Muscle of arm (tissue), 14 donors: ENCODE measurements at places on chromosomes 6 and 20.

DNA sequence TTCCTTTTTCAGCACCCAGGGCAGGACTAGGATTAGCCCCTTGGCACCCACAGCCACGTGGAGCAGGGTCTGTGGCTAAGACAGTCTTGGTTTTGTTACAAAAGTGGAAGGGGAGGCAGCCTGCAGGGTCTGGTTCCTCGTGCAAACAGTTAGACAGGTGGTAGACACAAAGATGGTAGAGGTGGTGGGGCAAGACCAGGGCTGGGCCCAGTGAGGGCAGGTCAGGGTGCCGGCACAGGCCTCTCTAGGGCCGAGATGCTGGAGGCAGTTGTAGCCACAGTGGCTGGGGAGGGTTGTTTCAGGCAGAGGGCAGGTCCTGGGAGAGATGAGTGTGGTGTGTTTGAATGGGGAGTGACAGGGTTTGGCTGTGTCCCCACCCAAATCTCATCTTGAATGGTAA, 161.6 kb downstream of the SMOC2 start:
- DNase-seq = no peak

- no peak for DNase-seq
These were observed 691.5 kb upstream of the MAP3K7 start for GRCh38 chr6:91278416-91278815.

GRCh38 chr6:75422024-75422639, 71.5 kb downstream of the FILIP1 start:
- no peak for DNase-seq

- no peak for DNase-seq
These were observed 6.0 kb upstream of the ARMC12 start for GRCh38 chr6:35730745-35731413.

DNA sequence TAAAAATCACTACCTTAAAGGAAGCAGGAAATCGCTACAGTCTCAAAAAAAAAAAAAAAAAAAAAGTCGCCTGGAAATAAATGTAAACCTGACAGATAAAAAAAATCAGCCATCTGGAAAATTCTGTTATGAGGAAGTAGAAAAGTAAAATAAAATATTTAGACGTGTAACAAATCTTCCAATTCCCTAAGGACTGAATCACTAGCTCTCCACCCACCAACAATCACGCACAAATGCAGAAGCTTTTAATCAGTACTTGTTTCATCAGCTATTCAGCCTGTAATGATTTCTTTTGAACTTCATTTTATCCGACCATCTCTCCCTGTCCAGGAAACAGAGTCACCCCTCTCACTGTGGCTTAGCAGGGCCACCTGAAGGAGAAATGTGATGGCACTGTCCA, 59.0 kb downstream of the SLC23A2 start:
- DNase-seq = no peak

GRCh38 chr6:42550277-42550676, 13.6 kb upstream of the UBR2 start:
- no peak for DNase-seq
